ENCODE measurements at places on chromosomes 3 and 15. TPM values are rescaled to one million over a fixed set of nuclear protein-coding genes. Genes with fewer than 3 reads are reported as not detected.

Gene NR2E3
- polyA plus RNA-seq = 0.07 TPM

Gene LEKR1
- 2.5 TPM for polyA plus RNA-seq

Gene MIX23
- polyA plus RNA-seq = 29.2 TPM

DNA sequence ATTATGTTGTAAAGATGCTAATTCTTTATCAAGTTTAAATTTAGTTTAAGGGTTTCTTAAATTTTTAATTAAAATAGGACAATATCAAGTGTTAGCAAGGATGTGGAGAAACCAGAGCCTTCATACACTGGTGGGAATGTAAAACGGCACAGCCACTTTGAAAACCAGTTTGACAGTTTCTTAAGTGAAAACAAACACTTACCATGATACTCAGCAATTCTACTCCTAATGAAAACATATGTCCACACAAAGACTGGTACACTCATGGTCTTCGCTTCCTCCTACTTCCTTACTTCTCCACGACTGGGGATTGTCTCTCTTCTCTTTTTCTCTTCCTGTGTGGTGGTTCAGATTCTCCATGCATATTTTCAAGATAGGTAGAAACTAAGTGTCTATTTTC, 9.2 kb downstream of the SKIC8 start:
- H3K4me3 ChIP-seq = no peak overlapping the region
- DNase-seq = no peak
- H3K36me3 ChIP-seq = peaks cover 9% of the 10 kb centered on the region
- no peaks in the 10 kb centered on the region for H3K4me1 ChIP-seq
- no peak overlapping the region for H3K27ac ChIP-seq

DNA sequence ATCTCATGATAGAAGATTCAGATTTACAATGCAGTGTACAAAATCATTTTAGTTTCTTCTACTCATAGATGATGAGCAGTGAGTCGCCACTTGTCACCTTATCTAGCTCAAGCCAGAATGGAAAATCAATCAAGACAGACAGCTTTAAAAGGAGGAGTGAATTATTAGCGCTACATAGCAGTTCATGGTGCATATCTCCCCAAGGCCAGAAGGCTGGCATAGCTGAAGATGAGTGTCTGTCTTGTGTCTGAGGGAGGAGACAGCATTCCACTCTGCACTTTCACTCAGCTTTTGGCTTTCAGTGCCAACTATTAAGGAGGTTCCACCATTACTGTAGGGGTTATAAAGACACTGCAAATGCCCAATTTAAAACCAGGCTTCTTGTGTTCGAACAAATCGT, 804.1 kb upstream of the LMCD1 start:
- H3K4me1 ChIP-seq = no peaks in the 10 kb centered on the region
- DNase-seq = no peak
- no peaks in the 10 kb centered on the region for H3K36me3 ChIP-seq

DNA sequence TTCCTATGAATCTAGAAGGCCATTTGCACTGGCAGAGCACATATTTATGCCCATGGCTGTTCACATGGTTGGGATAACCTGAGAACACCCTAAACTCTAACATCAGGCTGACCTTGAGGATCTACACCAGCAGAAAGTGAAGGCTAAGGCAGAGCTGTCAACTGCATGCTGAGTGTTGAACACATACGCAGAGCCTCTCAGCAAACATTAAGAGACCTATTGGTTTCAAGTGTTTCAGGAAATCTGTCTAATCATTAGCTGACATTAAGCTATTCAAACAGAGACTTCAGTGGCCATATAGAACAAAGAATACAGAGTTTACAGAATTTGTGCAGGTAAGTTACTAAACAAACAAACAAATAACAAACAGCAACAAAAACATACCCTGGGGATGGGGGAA, 16.1 kb upstream of the SEC61A1 start:
- no peaks in the 10 kb centered on the region for H3K27me3 ChIP-seq
- no peak for DNase-seq
- H3K4me3 ChIP-seq = no peak overlapping the region
- no peak overlapping the region for H3K27ac ChIP-seq
- H3K36me3 ChIP-seq = no peaks in the 10 kb centered on the region

DNA sequence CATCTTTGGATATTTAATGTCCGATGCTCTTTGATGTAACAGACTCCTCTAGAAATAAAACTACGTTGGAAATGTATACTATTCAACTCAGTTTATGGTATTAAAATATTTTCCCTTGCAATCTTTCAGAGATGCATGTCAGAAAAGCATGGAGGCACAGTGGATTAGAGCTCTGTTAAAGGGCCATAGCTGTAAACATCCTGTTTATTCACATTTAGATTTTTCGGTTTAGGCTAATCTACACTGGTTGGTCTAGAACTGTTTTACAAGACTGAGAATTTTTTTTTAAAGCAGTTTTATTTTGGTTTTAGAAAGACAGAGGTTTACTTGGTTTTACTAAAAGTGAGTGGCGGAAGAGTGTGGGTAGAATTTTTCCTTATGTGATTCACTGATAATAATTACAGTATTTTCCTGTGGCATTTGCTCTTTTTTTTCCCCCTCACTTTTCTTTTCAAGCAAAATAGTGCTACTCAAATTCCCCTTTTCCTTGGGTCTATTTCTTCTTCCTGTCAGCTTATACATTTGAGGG, 132.1 kb downstream of the IL1RAP start:
- H3K27me3 ChIP-seq = no peaks in the 10 kb centered on the region
- no peak for DNase-seq
- no peak overlapping the region for H3K27ac ChIP-seq
- H3K4me1 ChIP-seq = no peaks in the 10 kb centered on the region

DNA sequence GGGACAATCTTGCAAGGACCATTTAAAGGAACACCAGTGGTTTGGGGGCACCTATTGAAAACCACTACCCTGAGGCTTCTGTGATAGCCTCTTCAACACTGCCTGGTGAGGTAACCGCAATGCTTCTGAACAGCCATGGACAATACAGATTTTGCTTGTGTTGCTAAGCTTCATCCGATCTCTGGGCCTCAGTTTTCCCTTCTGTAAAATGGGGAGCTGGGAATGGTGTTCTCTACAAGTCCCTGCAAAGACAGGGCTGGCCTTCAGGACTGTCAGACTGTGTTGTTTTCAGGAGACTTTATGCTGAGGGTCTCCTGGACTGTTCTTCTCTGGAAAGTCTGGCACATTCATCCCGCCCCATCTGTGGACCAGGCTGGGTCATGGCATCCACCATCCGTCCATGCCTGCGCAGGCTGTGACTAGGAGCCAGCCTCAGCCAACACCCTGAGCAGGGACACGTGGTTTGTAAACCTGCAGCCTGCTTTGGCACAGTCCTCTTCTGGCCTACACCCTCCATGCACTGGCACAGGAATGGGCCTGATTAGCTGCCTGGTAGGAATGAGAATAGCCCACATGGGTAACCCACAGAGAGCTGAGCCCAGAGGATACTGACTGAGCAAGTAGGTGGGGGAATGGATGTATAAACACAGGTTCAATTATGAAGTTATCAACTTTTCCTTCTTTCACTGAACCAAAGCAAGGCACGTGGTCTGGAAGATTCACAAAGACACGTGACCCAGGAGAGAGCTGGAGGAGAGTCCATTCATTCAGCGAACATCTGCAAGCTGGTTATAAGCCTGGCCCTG, 55.3 kb downstream of the ROPN1B start:
- no peaks in the 10 kb centered on the region for H3K27me3 ChIP-seq
- H3K4me1 ChIP-seq = no peaks in the 10 kb centered on the region
- no peak overlapping the region for H3K4me3 ChIP-seq
- peaks cover 51% of the 10 kb centered on the region for H3K36me3 ChIP-seq
- H3K27ac ChIP-seq = no peak overlapping the region
- DNase-seq = no peak

DNA sequence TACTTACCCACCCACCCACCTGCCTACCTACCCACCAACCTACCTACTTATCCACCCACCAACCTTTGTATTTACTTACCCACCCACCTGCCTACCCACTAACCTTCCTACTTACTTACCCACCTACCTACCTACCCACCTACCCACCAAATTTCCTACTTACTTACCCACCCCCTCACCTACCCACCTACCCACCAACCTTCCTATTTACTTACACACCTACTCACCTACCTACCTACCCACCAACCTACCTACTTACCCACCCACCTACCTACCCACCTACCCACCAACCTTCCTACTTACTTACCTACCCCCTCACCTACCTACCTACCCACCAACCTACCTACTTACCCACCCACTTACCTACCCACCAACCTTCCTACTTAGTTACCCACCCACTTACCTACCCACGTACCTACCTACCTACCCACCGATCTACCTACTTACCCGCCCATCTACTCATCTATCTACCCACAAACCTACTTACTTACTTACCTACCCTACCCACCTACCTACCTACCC, 179.6 kb downstream of the USP13 start:
- DNase-seq = no peak
- H3K4me1 ChIP-seq = no peaks in the 10 kb centered on the region
- H3K4me3 ChIP-seq = no peak overlapping the region
- H3K27ac ChIP-seq = no peak overlapping the region
- H3K36me3 ChIP-seq = no peaks in the 10 kb centered on the region
- H3K27me3 ChIP-seq = no peaks in the 10 kb centered on the region
